ENCODE measurements at places on chromosomes 7 and 10.

DNA sequence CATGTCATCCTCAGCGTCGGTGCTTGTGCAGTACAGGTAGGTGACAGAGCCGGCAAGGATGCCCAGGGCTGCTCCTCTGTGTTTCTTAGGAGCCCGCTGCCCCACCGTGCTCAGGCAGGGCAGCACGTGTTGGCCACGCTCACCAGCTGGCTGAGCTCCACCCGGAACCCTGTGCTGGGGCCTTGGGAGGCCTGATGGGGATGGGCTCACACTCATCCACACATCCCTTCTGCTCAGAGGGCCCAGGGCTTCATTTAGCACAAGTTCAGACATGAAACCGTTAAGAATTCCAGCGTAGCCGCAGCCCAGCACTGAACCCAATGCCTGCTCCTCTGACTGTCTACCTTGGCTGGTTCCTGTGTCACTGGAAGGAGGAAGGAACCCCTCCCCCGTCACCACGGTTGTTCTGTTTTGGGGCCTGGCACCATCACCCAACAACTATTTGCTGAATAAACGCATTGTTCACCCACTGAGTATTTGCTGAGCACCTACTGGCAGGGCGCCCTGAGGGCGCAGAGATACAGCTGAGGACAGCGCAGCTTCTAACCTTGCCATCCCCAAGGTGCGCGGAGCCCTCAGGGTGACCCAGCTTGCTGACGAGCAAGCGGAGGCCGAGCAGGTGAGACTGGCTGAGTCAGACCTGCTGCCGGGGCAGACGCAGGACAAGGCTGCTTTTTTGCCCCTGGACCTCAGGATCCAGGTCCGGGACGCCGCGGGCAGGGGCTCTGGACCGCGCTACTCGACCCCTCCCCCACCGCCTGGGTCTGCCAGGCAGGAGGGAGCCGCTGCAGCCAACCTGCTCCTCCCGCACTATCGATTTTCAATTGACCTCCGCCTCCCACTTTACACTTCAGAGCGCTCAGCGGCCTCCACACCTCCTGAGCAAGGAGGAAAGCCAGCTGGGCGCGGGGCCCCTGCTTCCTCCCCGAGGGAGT lies 50.6 kb upstream of the RET start:
- no peak for DNase-seq

- DNase-seq: no peak
These were observed 17.3 kb downstream of the DAGLB start for GRCh38 chr7:6430271-6430940.

GRCh38 chr7:117698018-117698417 lies 175.2 kb downstream of the CTTNBP2 start:
- no peak for DNase-seq

GRCh38 chr10:28266449-28267224 lies 36.2 kb downstream of the MPP7 start:
- DNase-seq: no peak

- DNase-seq: no peak
These were observed 43.3 kb upstream of the HBP1 start for GRCh38 chr7:107125475-107125874.

- DNase-seq: no peak
These were observed 180.7 kb downstream of the BMPER start for GRCh38 chr7:34086064-34086463.

- DNase-seq: no peak
These were observed 63.3 kb downstream of the ELFN1 start for GRCh38 chr7:1733206-1733907.

- DNase-seq: no peak
These were observed 44.8 kb downstream of the EGFR start for GRCh38 chr7:55063633-55064032.

DNA sequence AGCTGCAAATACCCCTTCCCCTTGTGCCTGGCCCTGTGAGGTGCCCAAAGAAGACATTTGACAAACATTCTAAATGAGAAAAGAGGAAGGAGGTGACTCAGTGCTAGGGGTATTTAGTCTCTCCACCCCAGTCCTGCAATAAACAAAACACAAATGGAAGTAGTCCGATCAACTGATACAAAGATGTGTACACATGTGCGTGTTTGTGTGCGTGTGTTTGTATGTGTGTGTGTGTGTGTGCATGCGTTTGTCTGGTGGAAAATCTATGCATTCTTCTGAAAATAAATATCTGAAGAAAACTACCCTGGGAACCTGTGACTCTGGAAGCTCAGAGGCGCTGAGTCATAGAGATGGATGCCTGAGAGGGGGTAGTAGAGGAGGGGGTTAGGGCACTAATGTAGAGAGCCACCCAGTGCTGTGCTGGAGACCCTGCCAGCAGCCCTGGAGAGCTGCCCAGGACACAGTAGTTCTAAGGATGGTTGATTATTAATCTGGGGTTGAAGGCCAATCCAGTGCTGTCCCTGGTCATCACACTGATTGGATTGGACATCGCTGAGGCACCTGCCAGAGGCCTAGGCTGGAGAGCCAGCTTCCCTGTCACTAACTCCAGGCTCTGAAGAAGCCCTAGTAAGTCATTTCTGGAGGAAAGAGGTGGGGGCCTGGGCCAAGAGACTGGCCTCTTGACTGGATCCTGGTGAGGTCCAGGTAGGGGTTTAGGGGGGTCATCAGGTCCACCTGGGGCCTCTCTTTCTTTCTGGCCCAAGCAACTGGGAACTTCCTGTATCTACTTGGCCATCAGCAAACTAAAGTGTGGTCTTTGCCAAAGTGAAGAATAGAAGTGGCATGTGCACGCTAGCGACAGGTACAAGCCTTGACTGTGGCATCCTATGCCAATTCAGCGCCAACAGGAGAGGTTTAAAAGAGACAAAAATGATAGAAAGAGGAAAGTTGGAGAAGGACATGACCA lies 18.5 kb downstream of the SFTPA1 start:
- no peak for DNase-seq

- no peak for DNase-seq
These were observed 18.1 kb downstream of the STRA8 start for GRCh38 chr7:135251496-135252391.

DNA sequence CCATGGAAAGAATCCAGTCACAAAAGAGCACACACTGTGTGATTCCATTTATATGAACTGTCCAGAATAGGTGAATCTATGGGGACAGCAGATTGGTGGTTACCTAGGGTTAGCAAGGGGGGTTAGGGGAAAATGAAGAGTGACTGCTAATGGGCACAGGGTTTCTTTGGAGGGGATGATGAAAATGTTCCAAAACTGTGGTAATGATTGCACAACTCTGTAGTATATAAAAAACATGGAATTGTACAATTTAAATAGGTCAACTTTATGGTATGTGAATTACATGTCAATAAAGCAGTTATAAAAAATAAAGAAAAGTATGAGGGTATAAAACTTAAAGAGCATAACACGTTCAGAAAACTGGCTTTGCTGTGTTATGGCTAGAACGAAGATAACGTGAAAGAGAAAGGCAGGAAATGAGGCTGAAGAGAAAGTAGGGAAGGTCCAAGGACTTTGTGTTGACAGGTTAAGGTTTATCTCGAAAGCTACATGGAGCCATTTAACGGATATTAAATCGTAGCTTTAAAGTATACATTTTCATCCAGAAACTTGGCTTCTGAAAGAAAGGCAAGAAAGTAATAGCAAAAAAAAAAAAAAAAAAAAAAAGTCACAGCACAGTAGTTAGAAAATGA lies 26.4 kb upstream of the MSS51 start:
- DNase-seq: no peak

DNA sequence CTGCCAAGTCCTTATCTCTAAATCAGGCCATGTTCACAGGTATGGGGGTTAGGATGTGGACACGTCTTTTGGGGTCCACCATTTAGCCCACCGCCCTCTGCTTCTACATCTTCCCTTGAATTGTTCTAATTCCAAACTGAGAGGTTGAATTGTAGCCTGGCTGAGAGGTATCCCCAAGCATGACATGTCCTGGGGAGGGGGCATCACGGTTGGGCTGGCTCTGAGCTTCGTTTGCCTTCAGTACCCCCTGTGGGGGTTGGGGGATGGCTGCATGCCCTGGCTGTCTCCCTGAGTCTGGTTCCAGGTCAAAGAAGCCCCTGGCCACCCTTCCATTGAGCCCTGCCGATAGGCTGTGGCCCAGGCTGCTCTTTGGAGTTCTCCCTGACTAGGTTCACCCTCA lies 204.6 kb downstream of the GLRX3 start:
- peak; percentile 15 for DNase-seq

- DNase-seq: no peak
These were observed 181.6 kb downstream of the XPNPEP1 start for GRCh38 chr10:109741712-109742111.

- DNase-seq: no peak
These were observed 120.3 kb downstream of the NRP1 start for GRCh38 chr10:33214174-33214573.

GRCh38 chr7:4815121-4815520 lies 39.7 kb downstream of the AP5Z1 start:
- no peak for DNase-seq

DNA sequence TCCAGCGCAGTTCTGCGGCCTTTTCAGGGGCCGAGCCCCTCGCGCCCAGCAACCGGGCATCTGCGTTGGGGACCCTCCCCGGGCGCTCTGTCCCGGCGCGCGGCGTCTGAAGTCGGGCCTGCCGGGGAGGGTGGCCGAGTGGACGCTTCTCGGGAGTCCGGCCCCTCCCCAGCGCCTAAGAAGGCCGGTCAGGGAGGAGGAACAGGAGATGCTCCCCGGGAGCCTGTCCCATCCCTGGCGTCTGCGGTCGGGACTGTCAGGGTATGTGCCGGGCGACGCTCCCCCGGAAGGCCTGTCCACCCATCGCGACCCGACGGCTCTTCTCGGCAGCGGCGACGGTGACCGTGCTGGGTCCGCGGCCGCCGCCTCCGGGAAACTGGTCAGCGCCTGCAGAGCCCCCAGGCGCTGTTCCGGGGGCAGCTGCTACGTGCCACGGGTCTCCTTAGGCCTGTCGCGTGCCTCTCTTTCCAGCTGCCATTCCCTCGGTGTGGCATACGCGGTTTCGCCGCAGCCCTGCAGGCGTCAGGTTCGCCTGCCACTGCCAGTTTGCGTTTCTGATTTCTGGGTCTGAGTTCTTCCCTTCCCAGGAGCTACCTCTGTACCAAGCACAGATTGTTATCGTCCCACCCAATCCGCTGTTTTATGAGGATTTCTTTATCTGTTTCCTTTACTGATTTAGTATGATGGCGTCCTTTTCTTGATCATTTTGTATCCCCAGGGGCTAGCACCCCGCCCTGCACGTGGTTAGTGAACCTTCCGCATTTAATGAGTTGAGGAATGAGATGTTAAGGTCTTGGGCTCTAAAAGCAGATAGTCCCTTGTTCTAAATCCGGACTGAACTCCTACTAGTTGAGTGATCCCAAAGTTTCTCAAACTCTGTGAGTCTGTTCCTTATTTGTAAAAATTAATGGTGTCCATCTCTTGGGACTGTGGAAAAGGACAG lies 782 bp downstream of the IFIT5 start:
- peak; percentile 78 for DNase-seq

DNA sequence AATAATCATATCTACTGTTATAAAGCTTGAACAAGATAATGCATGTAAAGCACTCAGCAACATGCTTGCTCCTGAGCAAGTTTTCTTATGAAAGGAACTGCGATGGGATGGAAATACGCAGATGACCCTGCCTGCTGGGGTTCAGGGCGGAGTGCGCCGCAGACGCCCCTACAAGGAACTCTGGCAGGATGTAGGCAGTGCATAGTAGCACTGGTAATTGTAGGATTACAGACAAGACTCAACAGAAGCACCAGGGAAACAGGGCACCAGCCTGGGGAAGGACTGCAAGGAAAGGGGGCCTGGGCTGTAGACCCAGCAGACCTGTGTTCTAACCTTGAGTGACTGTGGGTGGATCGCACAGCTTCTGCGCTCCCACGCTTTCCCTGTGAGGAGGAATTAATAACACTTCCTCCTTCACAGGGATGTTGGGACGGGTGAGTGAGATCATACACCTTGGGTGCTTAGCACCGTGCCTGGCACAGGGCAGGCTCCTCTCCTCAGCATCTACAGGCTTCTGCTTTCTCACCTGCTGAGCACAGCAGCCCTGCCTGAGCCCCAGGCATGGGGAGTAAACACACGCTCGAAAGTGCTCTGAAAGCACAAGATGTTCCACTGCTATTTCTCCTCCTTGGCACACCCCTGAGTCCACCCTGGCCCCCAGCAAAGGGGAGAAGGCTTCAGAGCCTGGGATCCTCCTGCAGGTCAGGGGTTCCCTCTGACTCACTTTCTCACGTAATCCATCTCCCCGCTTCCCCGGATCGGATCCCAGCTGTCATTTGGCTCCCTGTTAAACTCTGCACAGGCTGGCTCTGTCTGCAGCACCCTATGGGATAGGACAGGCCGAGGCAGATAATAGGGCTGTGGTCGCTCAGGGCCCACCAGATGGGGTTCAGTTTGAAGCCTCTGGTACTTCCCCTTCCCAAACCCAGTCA lies 19.2 kb downstream of the ITPRIP start:
- no peak for DNase-seq

GRCh38 chr7:28964056-28964455 lies 5.9 kb upstream of the TRIL start:
- DNase-seq: no peak

DNA sequence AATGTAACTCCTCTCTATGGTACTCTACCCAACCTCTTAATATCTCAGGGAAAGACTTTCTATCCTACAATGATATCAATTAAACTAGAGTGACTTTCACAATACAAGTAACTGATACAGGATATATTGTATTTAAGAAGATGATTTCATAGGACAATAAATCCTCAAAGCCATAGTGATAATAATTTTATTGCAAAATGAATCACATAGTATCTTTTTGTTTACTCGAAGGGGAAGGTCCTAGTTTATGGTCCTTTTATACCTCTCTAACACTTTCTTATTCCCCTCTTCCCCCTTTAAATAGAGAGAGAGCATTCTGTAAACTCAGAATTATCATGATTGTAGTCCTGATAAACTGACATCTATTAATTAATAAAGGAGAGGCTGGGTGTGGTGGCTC lies 56.4 kb downstream of the TMEM106B start:
- DNase-seq: no peak

DNA sequence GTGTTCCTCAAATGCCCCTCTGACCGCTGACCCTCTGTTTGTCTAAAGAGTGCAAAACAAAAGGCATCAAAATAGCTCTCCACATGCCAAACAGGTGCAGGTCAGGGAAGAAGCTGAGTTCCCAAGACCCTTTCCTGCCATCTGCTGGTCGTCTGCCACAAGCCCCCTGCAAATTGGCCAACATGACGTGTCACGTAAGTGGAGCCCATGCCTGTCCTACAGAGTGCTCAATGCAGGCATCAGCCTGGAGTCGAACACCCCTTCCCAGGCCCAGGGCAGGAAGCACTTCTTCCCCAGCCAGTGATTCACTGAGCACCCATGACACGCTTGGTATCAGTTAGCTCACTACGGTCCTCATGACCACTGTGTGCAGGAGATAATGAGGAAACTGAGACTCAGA lies 14.1 kb downstream of the TMEM72 start:
- peak; percentile 53 for DNase-seq

DNA sequence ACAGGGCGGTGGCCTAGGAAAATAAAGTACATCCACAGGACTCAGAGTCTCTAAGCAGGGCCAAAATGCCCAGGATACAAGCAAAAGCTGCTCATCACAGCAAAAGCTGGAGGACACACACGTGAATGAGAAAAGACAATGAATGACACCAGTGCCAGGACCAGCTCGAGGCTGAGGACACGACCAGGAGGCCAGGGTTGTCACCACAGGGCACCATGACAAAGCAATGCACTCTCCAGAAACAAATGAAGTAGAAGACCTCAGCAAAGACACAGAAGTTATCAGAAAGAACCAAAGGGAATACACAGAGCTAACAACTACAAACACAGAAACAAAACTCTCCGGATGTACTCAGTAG lies 92.1 kb downstream of the FOXL3 start:
- DNase-seq: no peak

All from activated CD8-positive, alpha-beta memory T cell treated with anti-CD3 and anti-CD28 coated beads for 24 hours (primary cell).